ENCODE measurements at places on chromosomes 3 and 15.

DNA sequence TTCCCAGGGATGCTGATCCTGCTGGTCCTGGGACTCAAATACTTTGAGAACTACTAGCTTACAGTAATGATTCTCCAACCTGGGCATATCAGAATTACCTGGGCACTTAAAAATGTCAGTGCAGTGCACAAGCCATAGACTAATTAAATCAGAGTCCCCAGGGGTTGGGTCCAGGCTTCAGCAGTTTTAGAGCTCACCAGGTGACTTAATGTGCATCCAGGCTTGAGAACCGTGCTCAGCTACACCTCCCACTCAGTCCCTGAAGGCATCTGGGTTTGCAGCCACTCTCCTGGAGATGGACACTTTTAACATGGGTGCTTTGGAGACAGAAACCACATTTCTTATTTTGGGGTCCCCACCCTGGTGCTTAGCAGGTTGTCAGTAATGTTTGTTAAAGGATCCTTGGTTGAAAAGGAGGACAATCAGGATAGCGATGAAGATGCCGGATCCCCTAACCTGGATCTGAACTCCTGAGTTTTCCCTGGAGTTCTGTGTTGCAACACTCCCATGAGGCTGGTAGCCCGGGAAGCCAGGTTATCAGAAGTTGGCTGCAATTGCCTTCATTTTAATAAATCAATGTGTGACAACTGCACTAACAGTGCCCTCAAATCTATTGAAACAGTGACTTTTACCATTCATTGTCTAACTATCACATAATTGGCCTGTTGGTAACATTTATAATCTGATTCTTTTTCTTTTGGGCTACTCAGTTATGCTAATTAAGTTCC is 48.1 kb downstream of the BFSP2 start:
- DNase-seq: no peak

DNA sequence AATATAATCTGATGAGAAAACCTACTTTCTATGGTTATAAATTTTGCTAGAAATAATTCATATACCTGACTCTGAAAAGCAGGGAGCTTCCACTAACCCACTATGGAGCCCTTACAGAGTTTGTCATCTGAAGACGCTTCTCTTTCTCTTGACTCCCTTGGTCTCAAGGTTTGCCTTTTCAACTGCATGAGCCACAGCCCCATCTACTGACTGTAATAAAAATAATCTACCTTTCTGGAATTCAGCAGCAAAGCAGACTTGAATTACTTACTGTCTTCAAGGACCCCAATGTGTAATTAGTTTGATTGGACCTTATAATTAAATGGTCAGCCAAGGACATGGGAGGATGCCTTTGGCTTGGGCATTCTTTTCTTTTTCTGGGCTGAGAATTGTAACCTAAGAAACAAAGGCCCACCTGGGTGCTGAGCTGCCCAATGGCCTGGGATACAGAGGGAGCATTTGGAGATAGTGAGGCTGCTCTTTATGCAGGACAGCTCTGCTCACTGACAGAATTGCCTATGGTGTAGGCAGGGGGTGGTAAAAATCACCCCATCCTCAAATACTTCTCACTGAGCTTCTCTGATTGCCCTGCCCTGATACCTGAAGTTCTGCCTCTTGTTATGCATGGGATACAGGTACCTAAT is 178.6 kb upstream of the TRIM42 start:
- DNase-seq: peak; percentile 30

DNA sequence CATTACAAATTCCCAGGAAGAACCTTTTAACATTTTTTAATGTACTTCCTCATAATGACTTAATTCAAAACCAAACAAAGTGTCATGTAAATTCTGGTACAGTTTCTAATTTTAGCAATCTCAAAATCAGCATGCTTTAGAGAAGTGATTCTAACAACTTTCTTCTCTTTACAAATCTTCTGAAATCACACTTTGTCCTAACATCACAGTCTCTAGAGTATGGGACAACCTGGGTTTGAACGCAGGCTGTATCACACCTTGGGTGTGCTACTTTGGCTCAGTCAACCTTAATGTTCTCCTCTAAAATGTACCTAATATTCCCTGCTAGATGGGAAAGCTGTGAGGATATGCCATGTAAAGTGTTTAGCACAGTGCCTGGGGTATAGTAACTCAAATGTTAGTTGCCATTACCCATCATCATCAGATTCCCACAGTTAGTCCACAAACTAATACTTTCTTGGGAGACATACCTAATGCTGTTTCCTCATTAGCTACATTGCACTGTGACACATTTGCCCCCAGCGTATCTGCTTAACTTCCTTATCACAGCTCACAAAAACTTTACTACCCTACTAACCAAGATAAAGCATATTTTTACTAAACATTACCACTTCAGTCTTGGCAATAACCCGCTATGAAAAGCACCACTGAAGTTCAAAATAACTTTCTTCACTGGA is 3.1 kb downstream of the TSPAN3 start:
- no peak for DNase-seq

DNA sequence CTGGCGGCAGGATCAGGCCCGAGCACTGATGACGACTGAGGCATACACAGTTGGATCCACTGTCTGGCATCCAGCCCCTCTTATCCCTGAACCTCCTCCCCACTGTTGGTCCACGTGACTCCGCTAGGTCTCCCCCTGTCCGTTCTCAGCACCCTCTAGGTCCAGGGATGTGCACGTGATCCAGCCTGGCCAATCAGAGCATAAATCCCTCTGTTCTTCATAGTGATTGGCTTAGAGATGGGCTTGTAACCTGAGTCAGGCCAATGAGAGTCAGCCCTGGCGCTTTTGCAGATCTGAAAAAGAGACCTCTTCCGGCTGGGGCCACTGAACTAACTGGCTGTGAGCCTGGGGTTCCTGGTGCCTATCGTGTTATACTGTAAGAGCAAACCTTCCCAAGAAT is 20.5 kb upstream of the IQSEC1 start:
- no peak for DNase-seq

DNA sequence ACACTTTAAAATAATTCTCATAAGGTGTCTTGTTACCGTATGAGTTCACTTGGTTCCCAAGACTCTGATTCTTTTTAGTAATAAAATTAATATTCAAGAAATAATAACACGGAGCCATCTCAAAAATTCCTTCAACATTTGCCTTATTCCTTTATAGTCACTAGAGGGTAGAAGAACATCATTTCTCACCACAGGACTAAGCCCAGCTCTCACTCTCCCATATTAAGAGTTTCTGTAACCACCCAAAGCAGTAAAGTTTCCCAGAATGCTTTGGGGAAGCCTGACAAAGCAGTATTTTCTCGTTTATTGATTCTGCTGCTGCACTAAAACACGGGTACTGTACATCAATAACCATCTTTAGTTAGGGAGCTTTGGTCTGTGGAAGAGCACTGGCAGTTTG is 114.9 kb downstream of the MCTP2 start:
- no peak for DNase-seq

Data from NCI-H524 treated with DMSO at 0.1 percent for 48 hours (cell line).